ENCODE measurements at places on chromosomes 6 and 20.

GRCh38 chr6:76330031-76330430 lies 257.6 kb upstream of the IMPG1 start:
- no peaks in the 10 kb centered on the region for H3K36me3 ChIP-seq
- no peaks in the 10 kb centered on the region for H3K4me1 ChIP-seq
- no peaks in the 10 kb centered on the region for H3K27me3 ChIP-seq

- H3K4me1 ChIP-seq: no peaks in the 10 kb centered on the region
- H3K27ac ChIP-seq: no peak overlapping the region
- H3K4me3 ChIP-seq: no peak overlapping the region
- no peaks in the 10 kb centered on the region for H3K36me3 ChIP-seq
- H3K27me3 ChIP-seq: peaks cover 8% of the 10 kb centered on the region
Observed at GRCh38 chr6:11013721-11014070, 30.4 kb downstream of the ELOVL2 start.

DNA sequence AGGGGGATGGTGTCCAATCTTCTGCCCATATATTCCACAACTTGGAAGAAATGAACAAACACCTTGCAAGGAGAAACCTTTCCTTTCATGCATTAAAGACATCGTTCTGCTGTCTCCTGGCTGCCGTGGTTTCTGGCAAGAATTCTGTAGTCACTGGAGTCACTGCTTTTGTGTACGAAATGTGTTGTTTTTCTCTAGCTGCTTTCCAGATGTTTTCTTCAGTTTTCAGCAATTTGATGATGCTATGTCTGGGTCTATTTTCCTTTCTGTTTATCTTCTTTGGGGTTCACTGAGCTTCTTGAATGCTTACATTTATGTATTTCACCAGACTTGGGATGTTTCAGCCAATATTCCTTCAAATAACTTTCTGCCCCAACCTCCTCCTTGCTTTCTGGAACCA lies 40.6 kb upstream of the SLCO4A1 start:
- no peak overlapping the region for H3K27ac ChIP-seq
- H3K4me1 ChIP-seq: peaks cover 55% of the 10 kb centered on the region
- no peaks in the 10 kb centered on the region for H3K27me3 ChIP-seq
- no peak overlapping the region for H3K4me3 ChIP-seq
- no peak for DNase-seq

GRCh38 chr6:19988555-19988954 lies 151.4 kb downstream of the ID4 start:
- no peaks in the 10 kb centered on the region for H3K4me1 ChIP-seq
- H3K27ac ChIP-seq: no peak overlapping the region
- DNase-seq: peak; percentile 36
- no peaks in the 10 kb centered on the region for H3K36me3 ChIP-seq
- H3K4me3 ChIP-seq: no peak overlapping the region

DNA sequence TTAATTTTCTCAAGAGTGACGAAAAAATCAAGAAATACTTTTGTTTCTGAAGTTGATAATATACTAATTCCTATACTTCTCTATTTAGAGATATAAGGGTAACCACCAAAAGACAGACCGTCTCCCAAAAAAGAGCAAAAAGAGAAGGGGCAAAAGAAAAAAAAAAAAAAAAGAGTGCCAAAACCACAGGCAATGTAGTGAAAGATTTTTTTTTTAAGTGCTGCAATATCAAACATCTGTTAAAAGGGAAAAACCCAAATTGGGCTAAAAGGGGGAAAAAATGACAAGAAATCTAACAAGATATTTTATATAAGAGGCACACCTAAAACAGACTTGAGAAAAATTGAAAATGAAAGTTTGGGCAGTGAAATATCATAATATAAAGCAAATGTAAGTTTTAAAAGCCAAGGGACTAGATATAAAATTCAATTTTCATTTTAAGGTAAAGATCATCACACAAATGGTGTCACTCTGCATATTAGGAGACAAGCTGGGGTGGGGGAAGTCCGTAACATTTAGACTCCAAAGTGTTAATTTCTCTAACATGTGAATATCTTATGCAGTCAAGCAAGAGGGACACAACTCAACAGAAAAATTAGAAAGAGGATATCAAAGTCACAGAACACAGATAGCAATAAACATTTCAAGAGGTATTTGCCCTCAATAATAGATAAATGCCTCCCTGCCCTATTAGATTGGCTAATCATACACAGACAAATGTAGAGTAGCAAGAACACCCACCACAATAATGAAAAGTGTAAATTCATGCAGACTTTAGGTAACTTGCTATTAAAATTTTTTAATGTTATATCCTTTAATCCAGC lies 9.1 kb downstream of the C6orf52 start:
- no peaks in the 10 kb centered on the region for H3K27me3 ChIP-seq
- peaks cover 16% of the 10 kb centered on the region for H3K4me1 ChIP-seq
- H3K4me3 ChIP-seq: no peak overlapping the region
